ENCODE measurements at places on chromosomes 4 and X. TPM values are rescaled to one million over a fixed set of nuclear protein-coding genes. Genes with fewer than 3 reads are reported as not detected.

- H3K27me3 ChIP-seq: no peaks in the 10 kb centered on the region
- H3K4me3 ChIP-seq: no peak overlapping the region
- DNase-seq: no peak
- no peaks in the 10 kb centered on the region for H3K36me3 ChIP-seq
Measured at GRCh38 chr4:128528793-128529553, 241.4 kb upstream of the PGRMC2 start.

GRCh38 chrX:26651755-26652154 lies 435.8 kb downstream of the MAGEB5 start:
- H3K27me3 ChIP-seq: no peaks in the 10 kb centered on the region
- no peaks in the 10 kb centered on the region for H3K36me3 ChIP-seq
- H3K27ac ChIP-seq: no peak overlapping the region
- DNase-seq: no peak

DNA sequence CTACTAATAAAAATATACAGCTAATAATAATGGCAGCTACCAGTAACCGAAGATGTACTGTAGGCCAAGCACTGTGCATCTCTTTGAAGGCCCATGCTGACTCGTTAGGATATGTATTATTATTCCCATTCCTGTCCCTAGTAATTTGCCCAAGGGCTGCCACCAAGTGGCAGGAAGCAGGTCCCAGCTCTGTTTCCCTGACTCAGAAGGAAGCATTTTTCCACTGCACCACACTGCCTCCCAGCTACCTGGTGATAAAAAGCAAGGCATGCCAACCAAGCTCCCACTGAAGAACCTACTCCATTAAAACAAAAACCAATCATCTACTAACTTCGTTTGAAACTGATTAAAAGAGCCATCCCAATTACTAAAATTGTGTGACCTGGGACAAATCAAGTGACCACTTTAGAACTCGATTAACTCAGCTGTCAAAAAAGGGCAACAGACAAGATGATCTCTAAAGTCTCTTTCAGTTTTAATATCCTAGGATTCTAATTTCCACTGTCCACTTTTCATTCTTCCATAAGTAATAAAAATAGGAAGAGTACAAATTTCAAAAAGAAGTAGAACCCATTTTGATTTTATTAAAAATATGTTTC lies 24.3 kb upstream of the PGM2 start:
- no peaks in the 10 kb centered on the region for H3K36me3 ChIP-seq
- no peaks in the 10 kb centered on the region for H3K4me1 ChIP-seq
- no peak for DNase-seq
- H3K4me3 ChIP-seq: no peak overlapping the region

DNA sequence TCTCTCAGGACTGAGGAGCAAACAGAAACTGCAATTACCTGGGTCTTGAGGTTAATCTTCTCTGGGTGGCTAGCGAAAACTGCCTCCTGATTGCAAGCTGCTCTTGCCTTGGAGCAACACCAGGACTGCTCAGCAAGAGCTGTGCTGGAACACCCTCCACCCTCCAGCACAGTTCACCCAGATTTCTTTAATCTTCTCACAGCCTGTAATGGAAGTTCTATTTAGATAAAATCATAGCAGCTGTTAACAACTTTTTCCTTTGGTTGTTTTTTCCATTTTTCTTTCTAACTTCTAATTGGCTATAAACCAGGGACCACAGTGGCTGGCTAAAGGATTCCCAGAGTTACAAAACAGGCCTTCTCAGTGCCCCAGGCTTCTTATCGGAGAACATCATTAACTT lies 36.3 kb downstream of the OPHN1 start:
- no peak overlapping the region for H3K27ac ChIP-seq
- DNase-seq: no peak
- H3K36me3 ChIP-seq: no peaks in the 10 kb centered on the region
- H3K4me1 ChIP-seq: no peaks in the 10 kb centered on the region
- no peak overlapping the region for H3K4me3 ChIP-seq
- no peaks in the 10 kb centered on the region for H3K27me3 ChIP-seq

GRCh38 chr4:174135936-174136406 lies 147.5 kb downstream of the FBXO8 start:
- no peak overlapping the region for H3K27ac ChIP-seq
- no peaks in the 10 kb centered on the region for H3K4me1 ChIP-seq
- H3K4me3 ChIP-seq: no peak overlapping the region
- peaks cover 2% of the 10 kb centered on the region for H3K27me3 ChIP-seq
- no peak for DNase-seq

- no peak overlapping the region for H3K4me3 ChIP-seq
- no peaks in the 10 kb centered on the region for H3K4me1 ChIP-seq
- DNase-seq: no peak
- H3K36me3 ChIP-seq: no peaks in the 10 kb centered on the region
- H3K27me3 ChIP-seq: no peaks in the 10 kb centered on the region
Measured at GRCh38 chr4:123990310-123990870, 593.8 kb downstream of the SPRY1 start.

DNA sequence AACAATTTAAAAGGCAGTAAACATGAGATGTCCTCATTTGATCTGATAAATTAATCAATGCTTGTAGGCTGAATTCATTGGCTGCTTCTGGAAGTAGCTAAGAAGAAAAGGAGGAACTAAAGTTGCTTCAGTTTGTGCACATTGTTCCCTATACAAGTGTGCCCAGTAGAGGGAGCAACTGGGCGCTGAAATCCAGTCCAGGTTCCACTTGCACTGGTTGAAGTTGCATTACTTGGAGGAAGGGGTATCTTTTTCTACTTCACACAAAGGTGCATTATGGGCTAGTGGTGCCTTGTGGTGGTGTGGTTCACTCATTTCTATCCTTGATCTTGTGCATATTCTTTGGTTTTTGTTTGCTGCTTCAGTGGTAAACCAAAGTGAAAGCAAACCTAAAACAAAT lies 67.9 kb upstream of the SOX3 start:
- DNase-seq: peak; percentile 7
- no peaks in the 10 kb centered on the region for H3K27me3 ChIP-seq
- no peak overlapping the region for H3K4me3 ChIP-seq

- DNase-seq: no peak
- H3K27me3 ChIP-seq: no peaks in the 10 kb centered on the region
- no peak overlapping the region for H3K4me3 ChIP-seq
- H3K4me1 ChIP-seq: peaks cover 29% of the 10 kb centered on the region
- no peaks in the 10 kb centered on the region for H3K36me3 ChIP-seq
- no peak overlapping the region for H3K27ac ChIP-seq
Measured at GRCh38 chrX:53263597-53264094, 17.7 kb downstream of the IQSEC2 start.

DNA sequence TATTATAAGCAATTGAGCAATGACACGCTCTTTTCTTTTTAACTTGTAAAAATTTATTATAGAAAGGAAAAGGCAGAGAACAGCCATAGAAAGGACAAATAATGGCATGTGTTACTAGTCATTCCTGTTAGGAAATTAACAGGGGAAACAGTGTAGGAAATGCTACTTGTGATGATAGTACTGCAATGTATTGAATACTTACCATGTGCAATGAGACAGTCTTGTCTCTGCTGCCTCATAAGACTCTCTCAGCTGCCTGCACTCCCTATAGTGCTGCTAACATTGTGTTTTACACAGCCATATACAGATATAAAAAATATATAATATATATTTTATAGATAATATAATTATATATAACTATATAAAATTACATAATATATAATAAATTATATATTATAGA lies 62.3 kb upstream of the SHOX start:
- no peaks in the 10 kb centered on the region for H3K36me3 ChIP-seq
- H3K4me1 ChIP-seq: no peaks in the 10 kb centered on the region
- no peak overlapping the region for H3K27ac ChIP-seq
- no peak for DNase-seq
- no peak overlapping the region for H3K4me3 ChIP-seq

DNA sequence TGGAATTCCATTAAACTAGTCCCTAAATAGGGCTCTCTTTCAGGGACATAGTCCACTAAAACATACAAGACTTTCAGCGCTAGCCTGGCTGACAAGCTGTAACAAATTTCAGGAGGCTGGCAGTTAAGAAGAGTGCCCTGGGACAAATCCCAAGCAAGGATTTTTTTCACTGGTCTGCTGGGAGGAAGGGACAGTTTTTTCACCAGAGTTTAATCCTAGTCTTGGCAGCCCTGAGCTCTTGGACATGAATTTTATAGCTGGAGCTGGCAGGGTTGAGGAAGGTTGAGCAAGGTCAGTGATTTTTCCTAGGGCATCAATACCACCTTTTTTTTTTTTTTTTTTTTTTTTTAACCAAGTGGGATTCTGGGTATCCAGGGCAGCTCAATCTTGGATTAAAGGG lies 184.4 kb downstream of the SH2D1A start:
- H3K4me3 ChIP-seq: no peak overlapping the region
- no peaks in the 10 kb centered on the region for H3K4me1 ChIP-seq
- DNase-seq: no peak

DNA sequence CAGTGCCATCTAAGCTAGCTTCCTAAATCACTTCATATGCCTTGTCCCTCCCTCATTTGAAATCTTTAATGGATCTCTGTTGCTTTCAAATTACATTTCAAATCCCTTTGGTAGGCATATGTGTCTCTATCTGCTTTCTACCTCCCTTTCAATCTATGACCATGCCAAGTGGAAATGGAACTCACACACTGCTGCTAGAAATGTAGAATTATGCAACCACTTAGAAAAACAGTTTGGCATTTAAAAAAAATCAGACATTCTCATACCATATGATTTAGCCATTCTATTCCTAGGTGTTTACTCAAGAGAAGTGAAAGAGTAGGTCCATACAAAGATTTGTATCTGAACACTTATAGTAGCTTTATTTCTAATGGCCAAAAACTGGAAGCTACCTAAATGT lies 413.5 kb upstream of the INTU start:
- H3K27me3 ChIP-seq: no peaks in the 10 kb centered on the region
- H3K27ac ChIP-seq: no peak overlapping the region
- H3K4me1 ChIP-seq: no peaks in the 10 kb centered on the region
- H3K36me3 ChIP-seq: no peaks in the 10 kb centered on the region

CFAP299 gene
- not detected for total RNA-seq

CTAG1A gene
- not detected for total RNA-seq

NDNF gene
- not detected for total RNA-seq

GAGE12D gene
- total RNA-seq: not detected

CXCL11 gene
- not detected for total RNA-seq

TKTL1 gene
- 17.1 TPM for total RNA-seq

TXK gene
- total RNA-seq: 225 TPM

All from natural killer cell (primary cell).